Stimulated activated memory B cell treated with anti-CD40 and anti-IgM and Interleukin-4, amounts not matched to agents 10 μg/mL and 1 μg/mL and 100 μg/mL, for 72 hours (primary cell): ENCODE measurements at places on chromosomes 2 and 18.
A peak's percentile ranks its signal among the peaks of the same experiment; 100 is the strongest.

DNA sequence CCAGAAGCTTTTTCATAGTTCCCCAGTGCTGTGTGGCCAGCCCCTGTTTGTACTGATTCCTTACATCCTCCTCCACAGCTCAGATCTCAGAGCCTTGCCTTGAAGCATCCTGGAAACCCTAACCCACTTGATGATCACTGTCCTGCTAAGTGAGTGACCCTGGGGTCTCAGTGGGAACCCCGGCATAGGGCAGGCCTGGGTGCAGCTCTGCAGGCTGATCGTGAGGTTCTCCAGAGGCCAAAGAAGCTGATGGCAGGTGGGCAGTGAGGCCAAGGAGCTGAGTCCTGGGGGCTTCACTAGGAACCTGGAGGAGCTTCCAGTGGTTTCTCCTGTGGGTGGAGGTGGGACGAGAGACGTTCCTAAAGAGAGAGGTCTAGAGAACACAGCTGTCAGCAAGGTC lies 47.4 kb upstream of the BIN1 start:
- no peak for ATAC-seq
- no peaks in the 10 kb centered on the region for H3K27me3 ChIP-seq
- H3K27ac ChIP-seq, result no peak overlapping the region
- no peak overlapping the region for H3K4me3 ChIP-seq
- peaks cover 24% of the 10 kb centered on the region for H3K4me1 ChIP-seq

DNA sequence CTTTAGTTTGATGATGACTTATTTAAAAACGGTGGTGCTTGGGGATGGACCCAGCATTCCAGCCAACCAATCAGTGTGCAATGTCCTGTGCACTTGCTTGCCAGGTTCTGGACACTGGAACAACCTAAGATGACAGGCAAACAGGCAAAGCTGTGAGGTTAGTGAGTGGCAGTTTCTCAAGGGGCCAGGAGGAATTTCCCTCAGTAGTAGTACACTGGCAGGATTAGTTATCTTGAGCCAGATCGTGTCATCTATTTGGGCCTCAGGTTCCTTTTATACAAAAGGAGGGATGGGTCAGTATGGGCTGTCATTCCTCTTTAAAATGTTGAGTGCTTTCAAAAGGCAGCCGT lies 26.6 kb downstream of the MAP4K4 start:
- no peaks in the 10 kb centered on the region for H3K27me3 ChIP-seq
- H3K4me3 ChIP-seq, result peak overlapping the region; percentile 12
- H3K27ac ChIP-seq, result peak overlapping the region; percentile 96
- ATAC-seq, result peak; percentile 18
- peaks cover 28% of the 10 kb centered on the region for H3K36me3 ChIP-seq
- H3K4me1 ChIP-seq, result peaks cover 93% of the 10 kb centered on the region

GRCh38 chr2:9235147-9236044 lies 28.8 kb downstream of the ASAP2 start:
- H3K27me3 ChIP-seq, result peaks cover 30% of the 10 kb centered on the region
- no peak overlapping the region for H3K27ac ChIP-seq
- H3K4me3 ChIP-seq, result no peak overlapping the region
- H3K4me1 ChIP-seq, result no peaks in the 10 kb centered on the region
- H3K36me3 ChIP-seq, result no peaks in the 10 kb centered on the region
- ATAC-seq, result peak; percentile 13

GRCh38 chr2:217162533-217162932 lies 302.7 kb upstream of the TNP1 start:
- peaks cover 14% of the 10 kb centered on the region for H3K4me1 ChIP-seq
- H3K27me3 ChIP-seq, result peaks cover 34% of the 10 kb centered on the region
- no peak overlapping the region for H3K27ac ChIP-seq
- no peaks in the 10 kb centered on the region for H3K36me3 ChIP-seq
- no peak for ATAC-seq
- H3K4me3 ChIP-seq, result no peak overlapping the region

GRCh38 chr2:185318271-185318724 lies 420.3 kb upstream of the FSIP2 start:
- no peak overlapping the region for H3K4me3 ChIP-seq
- H3K4me1 ChIP-seq, result no peaks in the 10 kb centered on the region
- H3K27me3 ChIP-seq, result no peaks in the 10 kb centered on the region

DNA sequence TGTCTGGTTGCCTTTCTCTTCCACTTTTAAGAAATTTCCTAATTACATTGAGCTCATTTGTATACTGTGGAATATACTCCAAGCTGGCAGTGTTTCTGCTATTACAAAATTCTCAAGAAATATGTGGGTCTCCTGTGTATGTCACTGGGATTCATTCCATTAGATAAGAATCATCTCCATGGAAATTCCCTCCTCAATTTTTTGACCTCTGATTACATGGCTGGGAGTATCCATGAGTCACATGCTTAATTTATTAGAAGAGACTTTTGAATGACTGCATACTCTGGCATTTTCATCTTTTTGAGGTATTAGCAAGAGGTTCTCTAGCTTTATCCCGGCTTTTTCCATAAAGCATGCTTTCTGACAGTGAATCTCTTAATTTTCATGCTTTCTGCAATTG lies 665.5 kb upstream of the CNTNAP5 start:
- no peak overlapping the region for H3K4me3 ChIP-seq
- no peaks in the 10 kb centered on the region for H3K4me1 ChIP-seq
- no peaks in the 10 kb centered on the region for H3K36me3 ChIP-seq
- no peaks in the 10 kb centered on the region for H3K27me3 ChIP-seq

GRCh38 chr2:10768063-10768507 lies 44.5 kb downstream of the PDIA6 start:
- no peak overlapping the region for H3K27ac ChIP-seq
- no peak for ATAC-seq
- H3K4me1 ChIP-seq, result peaks cover 14% of the 10 kb centered on the region
- peaks cover 6% of the 10 kb centered on the region for H3K27me3 ChIP-seq
- no peak overlapping the region for H3K4me3 ChIP-seq
- H3K36me3 ChIP-seq, result peaks cover 5% of the 10 kb centered on the region

DNA sequence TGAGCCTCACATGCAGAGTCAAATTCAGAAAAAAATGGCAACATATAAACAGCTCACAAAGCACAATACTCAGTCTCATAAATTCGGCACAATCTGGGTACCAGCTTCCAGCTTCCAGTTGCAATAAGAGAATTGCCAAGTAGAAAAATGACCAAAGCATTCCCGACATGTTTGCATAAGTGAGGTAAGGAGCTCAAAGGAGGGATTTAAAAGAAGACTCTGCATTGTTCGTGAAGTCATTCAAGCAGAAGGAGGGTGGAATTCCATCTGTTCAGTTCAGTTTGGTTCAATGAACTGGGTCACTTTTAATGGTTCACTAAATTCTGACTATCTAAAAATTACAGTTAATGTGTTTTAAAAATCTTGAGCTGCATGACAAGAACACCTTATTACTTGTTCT lies 106.7 kb upstream of the KLHL14 start:
- peaks cover 66% of the 10 kb centered on the region for H3K4me1 ChIP-seq
- no peak for ATAC-seq
- H3K36me3 ChIP-seq, result no peaks in the 10 kb centered on the region
- H3K4me3 ChIP-seq, result no peak overlapping the region
- peak overlapping the region; percentile 21 for H3K27ac ChIP-seq

- no peaks in the 10 kb centered on the region for H3K4me1 ChIP-seq
- no peak for ATAC-seq
- H3K36me3 ChIP-seq, result no peaks in the 10 kb centered on the region
- H3K4me3 ChIP-seq, result no peak overlapping the region
- H3K27ac ChIP-seq, result no peak overlapping the region
- no peaks in the 10 kb centered on the region for H3K27me3 ChIP-seq
These were observed 42.5 kb downstream of the COPS8 start for GRCh38 chr2:237128026-237128703.

GRCh38 chr2:180535289-180535688 lies 445.1 kb upstream of the UBE2E3 start:
- H3K4me3 ChIP-seq, result no peak overlapping the region
- ATAC-seq, result no peak
- no peaks in the 10 kb centered on the region for H3K27me3 ChIP-seq
- no peak overlapping the region for H3K27ac ChIP-seq

- H3K27ac ChIP-seq, result no peak overlapping the region
- H3K4me1 ChIP-seq, result no peaks in the 10 kb centered on the region
- no peak overlapping the region for H3K4me3 ChIP-seq
- peaks cover 35% of the 10 kb centered on the region for H3K36me3 ChIP-seq
These were observed 9.4 kb downstream of the COA5 start for GRCh38 chr2:98598781-98599428.

GRCh38 chr2:58649756-58650155 lies 408.6 kb upstream of the FANCL start:
- peaks cover 12% of the 10 kb centered on the region for H3K4me1 ChIP-seq
- H3K36me3 ChIP-seq, result no peaks in the 10 kb centered on the region
- no peak for ATAC-seq
- no peak overlapping the region for H3K4me3 ChIP-seq

- no peak overlapping the region for H3K4me3 ChIP-seq
- no peaks in the 10 kb centered on the region for H3K27me3 ChIP-seq
- peak; percentile 18 for ATAC-seq
These were observed 101.5 kb downstream of the VWA3B start for GRCh38 chr2:98188351-98189046.

DNA sequence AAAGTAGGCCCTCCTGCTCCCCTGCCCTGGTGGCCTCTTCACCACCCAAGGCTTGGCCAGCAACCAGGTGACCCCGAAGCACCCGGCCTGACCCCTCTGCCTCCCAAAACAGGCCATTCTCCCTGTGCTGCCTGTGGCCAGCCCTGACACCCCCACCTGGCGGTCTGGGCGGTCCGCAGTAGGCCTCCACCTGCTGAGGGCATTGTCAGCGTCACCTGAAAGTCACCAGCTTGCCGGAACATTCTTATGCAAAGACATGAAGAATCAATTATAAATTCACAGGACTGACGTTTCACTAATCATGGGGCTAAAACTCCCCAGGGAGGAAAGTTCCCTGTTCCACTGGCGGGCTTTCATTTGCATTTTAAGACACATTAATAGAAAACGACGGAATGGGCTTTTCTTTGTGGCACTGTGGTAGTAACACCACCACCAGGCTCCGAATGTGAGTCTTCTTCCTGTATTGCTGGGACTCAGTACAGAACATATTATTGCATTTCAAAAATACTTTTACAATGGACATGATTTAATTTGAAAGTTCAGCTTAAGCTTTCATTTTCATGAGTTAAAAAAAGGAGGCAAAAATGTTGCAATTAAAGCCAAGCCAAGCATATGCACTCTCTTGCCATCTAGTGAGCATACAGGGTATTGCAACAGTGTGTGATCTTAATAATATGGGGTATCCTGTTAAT lies 57.4 kb downstream of the ADI1 start:
- H3K27me3 ChIP-seq, result no peaks in the 10 kb centered on the region
- ATAC-seq, result peak; percentile 68
- peak overlapping the region; percentile 59 for H3K4me3 ChIP-seq
- peaks cover 37% of the 10 kb centered on the region for H3K36me3 ChIP-seq
- peaks cover 21% of the 10 kb centered on the region for H3K4me1 ChIP-seq

- H3K36me3 ChIP-seq, result no peaks in the 10 kb centered on the region
- ATAC-seq, result no peak
- H3K27me3 ChIP-seq, result no peaks in the 10 kb centered on the region
- H3K4me1 ChIP-seq, result no peaks in the 10 kb centered on the region
These were observed 444.0 kb downstream of the FIGN start for GRCh38 chr2:163291790-163292189.

GRCh38 chr2:127143841-127144782 lies 37.2 kb upstream of the BIN1 start:
- H3K27me3 ChIP-seq, result no peaks in the 10 kb centered on the region
- H3K4me3 ChIP-seq, result no peak overlapping the region
- no peak overlapping the region for H3K27ac ChIP-seq
- no peak for ATAC-seq
- H3K36me3 ChIP-seq, result no peaks in the 10 kb centered on the region

GRCh38 chr18:79507076-79507545 lies 111.4 kb downstream of the NFATC1 start:
- H3K36me3 ChIP-seq, result peaks cover 47% of the 10 kb centered on the region
- peaks cover 76% of the 10 kb centered on the region for H3K4me1 ChIP-seq
- peak; percentile 40 for ATAC-seq
- peak overlapping the region; percentile 47 for H3K4me3 ChIP-seq

GRCh38 chr2:203904022-203904421 lies 32.5 kb upstream of the ICOS start:
- no peak for ATAC-seq
- peaks cover 6% of the 10 kb centered on the region for H3K4me1 ChIP-seq
- no peaks in the 10 kb centered on the region for H3K27me3 ChIP-seq
- H3K4me3 ChIP-seq, result no peak overlapping the region

- peaks cover 66% of the 10 kb centered on the region for H3K4me1 ChIP-seq
- no peaks in the 10 kb centered on the region for H3K27me3 ChIP-seq
- H3K27ac ChIP-seq, result peak overlapping the region; percentile 94
- ATAC-seq, result peak; percentile 56
These were observed 126.2 kb upstream of the LGALSL start for GRCh38 chr2:64327510-64328414.

- H3K36me3 ChIP-seq, result no peaks in the 10 kb centered on the region
- H3K27me3 ChIP-seq, result no peaks in the 10 kb centered on the region
- H3K4me1 ChIP-seq, result no peaks in the 10 kb centered on the region
- H3K4me3 ChIP-seq, result no peak overlapping the region
These were observed 18.4 kb downstream of the SCN9A start for GRCh38 chr2:166357068-166357949.

- H3K27me3 ChIP-seq, result peaks cover 47% of the 10 kb centered on the region
- no peaks in the 10 kb centered on the region for H3K36me3 ChIP-seq
- H3K4me1 ChIP-seq, result peaks cover 10% of the 10 kb centered on the region
- no peak overlapping the region for H3K4me3 ChIP-seq
- H3K27ac ChIP-seq, result no peak overlapping the region
These were observed 50.2 kb downstream of the SMIM21 start for GRCh38 chr18:75377258-75377657.

GRCh38 chr18:11379660-11380059 lies 229.7 kb upstream of the SLC35G4 start:
- no peaks in the 10 kb centered on the region for H3K4me1 ChIP-seq
- H3K27ac ChIP-seq, result no peak overlapping the region
- H3K36me3 ChIP-seq, result no peaks in the 10 kb centered on the region

- no peak overlapping the region for H3K27ac ChIP-seq
- H3K4me3 ChIP-seq, result no peak overlapping the region
- ATAC-seq, result no peak
- no peaks in the 10 kb centered on the region for H3K27me3 ChIP-seq
- peaks cover 50% of the 10 kb centered on the region for H3K36me3 ChIP-seq
These were observed 90.7 kb downstream of the INO80D start for GRCh38 chr2:205995260-205995659.

DNA sequence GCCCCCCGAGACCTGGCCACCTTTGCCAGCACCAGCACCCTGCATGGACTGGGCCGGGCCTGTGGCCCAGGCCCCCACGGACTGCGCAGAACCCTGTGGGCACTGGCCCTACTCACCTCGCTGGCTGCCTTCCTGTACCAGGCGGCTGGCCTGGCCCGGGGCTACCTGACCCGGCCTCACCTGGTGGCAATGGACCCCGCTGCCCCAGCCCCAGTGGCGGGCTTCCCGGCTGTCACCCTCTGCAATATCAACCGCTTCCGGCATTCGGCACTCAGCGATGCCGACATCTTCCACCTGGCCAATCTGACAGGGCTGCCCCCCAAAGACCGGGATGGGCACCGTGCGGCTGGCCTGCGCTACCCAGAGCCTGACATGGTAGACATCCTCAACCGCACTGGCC lies 554 bp downstream of the ASIC4 start:
- H3K27me3 ChIP-seq, result peaks cover 99% of the 10 kb centered on the region
- H3K27ac ChIP-seq, result no peak overlapping the region
- H3K4me1 ChIP-seq, result peaks cover 36% of the 10 kb centered on the region
- H3K36me3 ChIP-seq, result no peaks in the 10 kb centered on the region
- peak; percentile 28 for ATAC-seq

GRCh38 chr2:11279398-11279797 lies 65.0 kb downstream of the ROCK2 start:
- H3K27me3 ChIP-seq, result no peaks in the 10 kb centered on the region
- peaks cover 60% of the 10 kb centered on the region for H3K36me3 ChIP-seq
- no peak overlapping the region for H3K4me3 ChIP-seq
- ATAC-seq, result no peak
- H3K27ac ChIP-seq, result no peak overlapping the region
- H3K4me1 ChIP-seq, result peaks cover 46% of the 10 kb centered on the region
